ENCODE measurements at places on chromosomes 16 and 17.
A peak's percentile ranks its signal among the peaks of the same experiment; 100 is the strongest.

GRCh38 chr17:50127697-50128361 lies 2.1 kb downstream of the SAMD14 start:
- DNase-seq = no peak

DNA sequence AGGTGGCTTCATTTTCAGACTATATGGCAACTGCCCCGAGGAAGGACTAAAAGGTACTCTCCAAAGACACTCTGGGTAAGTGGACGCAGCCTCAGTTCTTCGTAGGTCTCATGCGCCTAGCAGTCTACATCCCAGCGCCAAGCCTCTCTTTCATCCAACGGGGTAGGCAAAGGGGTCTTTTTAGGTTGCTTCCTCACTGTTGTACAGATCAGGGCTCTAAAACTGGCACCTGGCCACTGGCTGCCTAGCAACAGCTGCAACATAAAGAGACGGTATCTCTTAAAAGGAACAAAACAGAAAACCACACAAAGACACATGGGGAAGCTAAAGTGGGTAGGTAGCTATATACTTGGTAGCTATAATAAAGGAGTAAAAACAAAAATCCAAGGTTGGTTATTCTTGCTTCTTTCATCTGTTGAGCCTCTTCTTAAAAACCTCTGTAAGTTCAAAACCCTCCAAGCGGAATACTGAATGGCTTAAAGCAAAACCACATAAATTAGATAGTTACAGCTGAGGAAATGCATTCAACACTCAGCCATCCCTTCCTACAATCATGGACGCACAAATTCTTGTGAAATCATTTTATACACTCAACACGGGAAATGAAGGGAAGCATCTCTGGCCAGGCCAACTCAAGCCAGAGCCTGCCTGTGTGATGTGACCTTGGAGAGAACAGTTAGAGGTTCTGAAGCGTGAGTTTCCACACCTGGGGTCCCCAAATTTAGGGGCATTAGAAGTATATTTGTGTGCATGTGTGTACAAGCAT lies 22.7 kb downstream of the CYTH1 start:
- peak; percentile 63 for DNase-seq

DNA sequence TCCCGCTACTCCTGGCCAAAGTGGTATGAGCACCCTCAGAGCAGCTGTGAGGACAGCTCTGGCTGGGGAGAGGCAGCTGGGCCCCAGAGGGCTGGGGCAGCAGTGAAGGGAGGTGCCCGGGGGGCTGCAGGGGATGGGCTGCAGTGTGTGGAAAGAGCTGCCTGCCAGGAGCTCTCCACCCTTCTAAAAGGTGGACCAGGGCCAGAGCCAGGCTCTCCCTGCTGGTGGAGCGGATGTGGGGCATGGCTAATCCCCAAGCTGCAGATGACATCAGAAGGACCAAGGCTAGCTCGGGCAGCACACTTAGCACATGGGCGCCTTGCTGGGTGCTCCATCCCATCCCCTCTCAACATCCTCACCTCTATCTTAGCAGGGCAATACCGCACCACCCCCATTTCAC lies 103.1 kb downstream of the SDK2 start:
- no peak for DNase-seq

DNA sequence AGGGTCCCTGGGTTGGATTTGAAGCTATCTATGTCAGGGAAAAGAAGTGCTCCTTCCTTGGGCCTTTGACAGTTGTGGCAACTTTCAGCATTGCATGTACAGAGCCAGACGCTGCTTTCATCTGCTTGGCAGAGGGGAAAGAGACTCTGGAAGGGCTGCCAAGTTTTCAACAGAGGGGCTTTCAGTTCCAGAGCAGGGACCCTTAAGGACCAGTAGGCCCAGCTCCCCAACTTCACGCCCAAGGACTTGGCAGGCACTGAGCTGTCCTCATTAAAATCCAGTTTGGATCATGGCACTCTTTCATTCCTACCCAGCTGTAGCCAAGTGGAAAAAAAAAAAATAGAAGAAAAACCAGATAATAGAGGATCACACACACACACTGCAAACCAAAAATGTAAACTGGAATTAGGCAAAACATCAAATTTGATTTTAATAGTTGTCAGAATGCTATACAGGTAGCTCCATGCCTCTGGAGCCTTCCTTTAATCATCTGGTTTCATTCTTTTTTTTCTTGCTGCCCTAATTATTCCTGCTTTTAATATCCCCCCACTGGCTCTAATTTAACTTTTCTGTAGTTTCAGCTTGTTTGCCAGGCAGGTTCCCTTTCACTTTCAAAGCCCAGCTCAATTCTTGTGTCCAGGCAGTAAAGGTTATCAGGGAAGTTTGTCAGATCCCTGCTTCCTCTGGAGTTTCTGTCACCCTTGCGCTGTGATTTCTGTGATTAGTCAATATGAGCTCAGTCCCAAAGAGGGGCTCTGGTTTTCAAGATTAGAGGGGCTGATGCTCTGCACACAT lies 702.6 kb upstream of the CDH8 start:
- DNase-seq = no peak

DNA sequence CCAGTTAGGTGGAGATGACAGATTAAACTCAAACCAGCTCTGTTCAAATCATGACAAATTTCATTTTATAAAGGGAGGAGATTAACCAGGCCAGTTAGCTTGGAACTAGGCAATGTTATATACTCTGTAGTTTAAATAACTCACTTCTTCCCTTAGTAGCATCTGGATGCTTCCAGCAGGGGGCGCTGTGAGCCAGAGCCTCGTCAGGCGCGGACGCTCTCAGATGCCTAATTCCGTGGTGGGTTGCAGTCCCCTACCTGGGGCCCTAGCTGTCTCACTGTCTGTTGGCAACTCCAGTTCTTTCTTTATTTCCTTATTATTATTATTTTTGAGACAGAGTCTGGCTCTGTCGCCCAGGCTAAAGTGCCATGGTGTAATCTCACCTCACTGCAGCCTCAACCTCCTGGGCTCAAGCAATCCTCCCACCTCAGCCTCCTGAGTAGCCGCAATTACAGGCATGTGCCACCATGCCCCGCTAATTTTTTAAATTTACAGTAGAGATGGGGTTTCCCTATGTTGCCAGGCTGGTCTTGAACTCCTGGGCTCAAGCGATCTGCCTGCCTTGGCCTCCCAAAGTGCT lies 17.3 kb upstream of the WFDC1 start:
- peak; percentile 40 for DNase-seq

GRCh38 chr16:64008131-64008530 lies 1113.7 kb downstream of the CDH11 start:
- no peak for DNase-seq

- DNase-seq = no peak
These were observed 4.7 kb upstream of the NEUROD2 start for GRCh38 chr17:39612291-39612894.

Data from T-helper 1 cell (primary cell).